Activated CD4-positive, alpha-beta T cell treated with anti-CD3 and anti-CD28 coated beads, Interleukin-2, Interleukin-4, amounts not matched to agents 100 ng/mL and 50 ng/mL, durations not matched to agents 16 hours and 8 hours (primary cell): ENCODE measurements at places on chromosomes 2 and 18.

DNA sequence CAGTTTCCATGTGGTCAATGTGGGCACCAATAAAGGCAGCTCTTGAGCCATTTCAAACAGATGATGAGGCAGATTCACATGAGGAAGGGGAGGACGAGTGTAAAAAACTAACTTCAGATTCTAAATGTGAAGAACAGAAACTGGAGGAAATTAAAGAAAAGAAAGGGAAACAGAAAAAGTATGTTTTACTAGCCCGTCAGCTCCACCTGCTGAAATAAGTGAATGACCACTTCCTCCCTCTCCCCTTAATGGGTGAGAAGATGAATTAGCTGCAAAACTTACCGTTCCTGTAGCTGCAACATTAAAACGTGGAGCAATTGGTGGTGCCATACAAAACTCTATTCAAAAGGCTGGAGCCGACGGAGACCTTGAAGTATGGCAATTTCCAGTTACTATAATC lies 203.5 kb downstream of the UXS1 start:
- DNase-seq: no peak

DNA sequence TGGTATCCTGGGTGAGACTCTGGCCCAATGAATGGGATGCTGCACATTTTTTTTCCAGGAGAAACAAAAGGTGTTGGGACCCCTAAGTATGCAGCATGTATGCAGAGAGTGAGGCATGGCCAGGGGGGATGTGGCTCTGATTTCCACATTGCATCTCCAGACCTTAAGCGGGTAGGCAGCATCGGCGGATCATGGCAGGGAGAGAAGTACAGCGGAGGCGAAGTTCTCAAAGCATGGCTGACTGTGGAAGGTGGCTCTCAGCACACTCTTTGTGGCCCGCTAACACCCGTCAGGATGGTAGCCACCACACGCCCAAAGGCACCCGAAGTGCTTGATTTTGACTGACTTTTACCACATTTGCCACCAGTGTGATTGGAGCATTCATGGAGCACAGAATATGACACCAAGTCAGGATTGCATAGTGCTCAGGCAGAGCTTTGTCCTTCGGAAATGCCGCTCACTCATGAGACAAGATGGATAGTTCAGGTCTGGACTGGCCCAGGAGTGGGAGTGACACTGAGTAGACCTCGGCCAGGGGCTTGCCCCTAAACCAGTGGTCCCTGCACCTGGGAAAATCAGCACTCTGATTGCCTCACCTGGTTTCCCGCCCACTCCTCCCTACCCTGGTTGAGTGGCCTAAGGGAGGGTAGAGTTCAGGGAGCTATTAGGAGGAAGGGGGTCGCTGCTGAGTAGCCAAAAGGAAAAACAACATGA lies 14.2 kb downstream of the INPP4A start:
- no peak for DNase-seq

DNA sequence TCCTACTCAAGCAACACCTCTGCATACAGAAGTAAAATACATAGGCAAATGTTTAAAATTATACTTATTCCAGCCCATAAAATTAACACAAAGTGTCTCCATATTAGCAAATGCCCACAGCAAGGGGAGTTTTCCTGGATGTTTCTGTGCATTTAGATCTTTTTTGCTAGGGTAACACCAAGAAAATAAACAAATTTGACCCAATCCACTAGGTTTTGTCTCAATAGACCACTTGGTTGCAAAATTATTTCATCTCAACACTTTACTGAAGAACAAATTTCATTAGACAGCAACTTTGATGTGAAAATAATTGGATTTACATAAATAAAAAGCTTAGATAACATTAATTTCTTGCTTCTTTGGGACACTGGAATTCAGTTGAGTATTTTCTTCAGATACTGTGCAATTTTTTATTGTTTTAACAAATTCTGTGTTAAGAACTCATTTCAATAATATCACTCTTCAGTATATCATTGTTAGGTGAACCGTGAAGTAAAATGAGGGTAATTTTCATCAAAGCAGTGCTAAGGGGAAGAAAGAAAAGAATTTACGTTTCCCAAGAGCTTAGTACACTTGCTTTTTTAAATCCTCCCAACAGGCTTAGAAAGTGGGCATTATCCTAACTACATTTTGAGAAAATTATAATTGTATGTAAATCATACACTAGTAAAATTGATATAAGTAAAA lies 133.5 kb upstream of the TTC39C start:
- DNase-seq: no peak

DNA sequence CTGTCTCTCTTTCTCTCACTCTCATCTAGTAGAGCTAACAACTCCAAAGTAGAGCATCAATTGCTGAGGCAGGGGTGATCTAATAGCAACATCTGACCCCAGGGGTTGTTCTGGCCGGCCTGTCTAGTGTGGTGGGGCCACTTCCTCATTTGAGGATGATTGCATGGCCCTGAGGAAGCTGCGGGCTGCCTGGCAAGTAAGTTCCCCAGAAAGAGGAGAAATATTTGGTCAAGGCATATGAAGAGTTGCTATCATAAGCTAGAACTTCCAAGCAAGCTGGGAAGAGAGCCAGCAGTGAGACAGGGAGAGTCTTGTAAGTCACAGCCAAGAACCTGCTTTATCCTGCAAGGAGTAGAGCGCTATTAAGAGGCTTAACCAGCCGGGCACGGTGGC lies 50.8 kb upstream of the TMEM87B start:
- DNase-seq: no peak

DNA sequence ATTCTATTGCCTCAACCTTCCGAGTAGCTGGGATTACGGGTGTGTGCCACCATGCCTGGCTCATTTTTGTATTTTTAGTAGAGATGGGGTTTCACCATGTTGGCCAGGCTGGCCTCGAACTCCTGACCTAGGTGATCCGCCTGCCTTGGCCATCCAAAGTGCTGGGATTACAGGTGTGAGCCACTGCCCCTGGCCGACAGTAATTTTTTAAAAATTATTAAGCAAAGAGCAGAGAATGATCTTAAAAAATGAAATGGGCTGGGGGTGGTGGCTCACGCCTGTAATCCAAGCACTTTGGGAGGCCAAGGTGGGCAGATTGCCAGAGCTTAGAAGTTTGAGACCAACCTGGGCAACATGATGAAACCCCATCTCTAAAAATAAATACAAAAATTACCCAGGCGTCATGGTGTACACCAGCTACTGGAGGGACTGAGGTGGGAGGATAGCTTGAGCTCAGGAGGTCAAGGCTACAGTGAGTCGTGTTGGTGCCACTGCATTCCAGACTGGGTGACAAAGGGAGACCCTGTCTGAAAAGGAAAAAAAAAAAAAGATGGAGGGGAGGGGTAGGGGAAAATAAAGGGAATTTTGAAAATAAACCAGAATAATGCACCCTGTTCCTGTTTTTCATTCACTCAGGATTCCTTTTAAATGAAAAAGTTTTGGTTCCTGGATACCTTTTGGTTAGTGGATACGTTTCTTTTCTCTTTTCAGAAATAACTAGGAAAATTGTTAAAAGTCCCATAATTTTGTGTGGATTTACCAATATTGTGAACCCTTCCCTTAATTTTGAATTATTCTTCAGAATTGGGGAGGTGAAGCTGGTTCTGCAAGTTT lies 33.9 kb downstream of the MAP4K4 start:
- no peak for DNase-seq

DNA sequence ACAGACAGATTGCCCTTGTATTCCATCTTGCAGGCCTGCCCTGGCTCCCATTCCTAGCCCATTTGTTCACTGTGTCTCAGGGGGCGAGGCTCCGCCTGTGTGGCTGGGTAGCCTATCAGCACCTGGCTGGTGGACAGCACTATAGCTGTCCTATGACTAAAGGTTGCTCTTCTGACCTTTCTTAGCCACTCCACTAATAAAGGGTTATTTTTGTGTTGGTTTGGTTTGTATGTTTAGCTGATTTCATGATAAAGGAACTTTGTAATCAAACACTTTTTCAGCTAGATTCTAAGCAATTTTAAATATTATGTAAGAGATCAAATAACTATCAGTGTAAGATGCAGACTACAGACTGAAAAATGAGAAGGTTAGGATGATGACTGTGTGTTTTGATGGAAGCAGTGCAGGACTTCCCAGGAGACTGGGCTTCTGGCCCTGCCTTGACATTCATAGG lies 72.2 kb downstream of the CRIM1 start:
- no peak for DNase-seq

GRCh38 chr2:222050981-222051380 lies 247.8 kb downstream of the PAX3 start:
- no peak for DNase-seq

DNA sequence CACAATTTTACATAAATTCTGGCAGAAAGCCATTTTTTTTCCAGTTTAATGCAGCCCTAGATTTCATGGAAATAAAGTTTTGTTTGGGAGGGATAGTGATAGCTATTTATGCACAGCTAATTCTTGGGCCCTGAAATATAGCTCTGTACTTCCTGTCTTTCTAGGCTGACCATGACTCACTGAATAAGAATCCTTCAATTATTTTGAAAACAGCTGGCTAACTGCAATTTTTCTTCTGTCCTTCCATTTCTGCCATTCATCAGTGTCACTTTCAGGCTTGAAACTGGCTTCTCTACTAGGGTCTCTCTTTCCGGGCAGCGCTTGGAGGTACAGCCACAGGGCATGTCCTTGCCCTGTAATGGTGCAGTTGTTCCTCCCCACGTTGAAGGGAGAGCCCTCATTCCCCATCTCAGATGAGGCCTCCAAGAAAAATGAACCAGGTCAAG lies 97.1 kb upstream of the TMEM178A start:
- DNase-seq: no peak

- no peak for DNase-seq
Measured at GRCh38 chr2:188850786-188851185, 123.4 kb upstream of the COL3A1 start.

DNA sequence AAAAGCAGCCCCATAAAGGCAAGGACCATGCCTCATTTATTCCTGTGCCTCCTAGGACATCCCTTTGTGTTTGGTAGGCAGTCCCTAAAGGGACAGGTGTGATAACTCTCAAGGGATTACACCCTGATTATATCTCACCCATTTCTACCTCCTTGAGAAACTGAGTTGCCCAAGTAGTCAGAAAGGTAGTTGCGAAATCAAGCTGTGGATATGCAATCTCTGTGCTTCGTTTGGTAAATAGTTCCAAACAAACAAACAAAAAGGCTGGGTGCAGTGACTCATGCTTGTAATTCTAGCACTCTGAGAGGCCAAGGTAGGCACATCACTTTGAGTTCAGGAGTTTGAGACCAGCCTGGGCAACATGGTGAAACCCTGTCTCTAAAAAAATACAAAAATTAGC lies 100.2 kb upstream of the ARL5A start:
- DNase-seq: no peak

DNA sequence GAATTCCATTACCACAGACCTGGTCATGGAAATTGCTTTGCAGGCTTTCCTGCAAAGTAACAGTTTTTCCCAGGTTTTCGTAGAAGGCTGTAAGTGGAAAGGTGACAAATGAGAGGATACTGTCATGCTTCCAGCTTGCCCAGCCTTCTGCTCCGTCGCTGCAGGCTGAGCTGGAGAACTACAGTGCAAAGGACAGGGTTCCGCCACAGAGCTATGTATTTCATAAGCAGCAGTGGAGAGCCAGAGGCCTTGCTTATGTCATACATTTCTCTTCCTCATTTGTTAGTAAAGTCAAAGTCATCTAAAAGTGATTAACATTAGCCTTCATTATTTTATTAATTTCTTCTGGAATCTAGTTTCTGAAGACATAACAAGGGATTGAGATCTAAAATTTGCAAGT lies 72.9 kb upstream of the RBM44 start:
- no peak for DNase-seq

- DNase-seq: no peak
Measured at GRCh38 chr2:205188239-205189138, 493.8 kb upstream of the NRP2 start.

- no peak for DNase-seq
Measured at GRCh38 chr2:171410624-171411023, 23.2 kb downstream of the METTL8 start.

- DNase-seq: peak; percentile 36
Measured at GRCh38 chr2:45554742-45555140, 56.3 kb downstream of the SRBD1 start.

DNA sequence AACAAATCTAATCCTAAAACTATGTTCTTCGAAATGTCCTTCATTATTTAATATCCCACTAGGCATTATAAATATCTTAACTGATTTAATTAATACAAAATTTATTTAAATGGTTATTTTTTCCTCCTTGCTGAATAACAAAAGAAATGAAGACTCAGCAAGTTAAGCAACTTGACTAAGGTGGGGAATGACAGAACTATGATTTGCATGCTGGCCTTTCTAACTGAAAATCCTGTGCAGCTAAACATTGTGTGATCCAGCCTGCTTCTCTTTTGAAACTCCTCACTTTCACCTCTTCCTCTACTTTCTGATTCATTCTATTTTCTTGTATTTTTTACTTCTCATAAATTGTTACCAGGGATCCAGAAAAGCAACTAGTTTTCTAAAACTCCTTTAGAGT lies 132.0 kb downstream of the CALCRL start:
- no peak for DNase-seq

DNA sequence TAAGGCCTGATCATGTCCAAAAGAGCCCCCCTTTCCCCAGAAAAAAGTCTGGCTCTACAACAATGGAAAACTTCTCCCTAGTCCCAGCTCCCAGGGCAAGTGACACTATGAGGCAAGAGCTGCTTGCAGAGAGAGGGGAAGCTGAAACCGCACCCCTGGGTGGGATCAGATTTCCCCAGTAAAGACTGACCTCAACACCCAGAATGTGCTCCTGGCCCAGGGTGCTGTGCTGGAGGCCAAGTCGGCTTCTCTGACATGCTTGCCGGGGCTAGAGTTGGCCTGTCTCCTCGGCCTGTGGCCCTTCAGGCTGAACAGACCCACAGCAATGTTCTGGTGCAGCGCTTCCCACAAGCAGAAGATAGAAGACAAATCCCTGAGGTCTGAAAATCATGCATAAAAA lies 18.4 kb upstream of the ST8SIA3 start:
- DNase-seq: no peak
